Activated CD4-positive, alpha-beta T cell treated with anti-CD3 and anti-CD28 coated beads, Interleukin-2, amount 50 U/mL, for 24 hours (primary cell): ENCODE measurements at places on chromosomes 16 and 17.

- DNase-seq = no peak
These were observed 162.8 kb downstream of the FOXL1 start for GRCh38 chr16:86740906-86741799.

GRCh38 chr16:17275076-17276009, 195.4 kb downstream of the XYLT1 start:
- DNase-seq = no peak

DNA sequence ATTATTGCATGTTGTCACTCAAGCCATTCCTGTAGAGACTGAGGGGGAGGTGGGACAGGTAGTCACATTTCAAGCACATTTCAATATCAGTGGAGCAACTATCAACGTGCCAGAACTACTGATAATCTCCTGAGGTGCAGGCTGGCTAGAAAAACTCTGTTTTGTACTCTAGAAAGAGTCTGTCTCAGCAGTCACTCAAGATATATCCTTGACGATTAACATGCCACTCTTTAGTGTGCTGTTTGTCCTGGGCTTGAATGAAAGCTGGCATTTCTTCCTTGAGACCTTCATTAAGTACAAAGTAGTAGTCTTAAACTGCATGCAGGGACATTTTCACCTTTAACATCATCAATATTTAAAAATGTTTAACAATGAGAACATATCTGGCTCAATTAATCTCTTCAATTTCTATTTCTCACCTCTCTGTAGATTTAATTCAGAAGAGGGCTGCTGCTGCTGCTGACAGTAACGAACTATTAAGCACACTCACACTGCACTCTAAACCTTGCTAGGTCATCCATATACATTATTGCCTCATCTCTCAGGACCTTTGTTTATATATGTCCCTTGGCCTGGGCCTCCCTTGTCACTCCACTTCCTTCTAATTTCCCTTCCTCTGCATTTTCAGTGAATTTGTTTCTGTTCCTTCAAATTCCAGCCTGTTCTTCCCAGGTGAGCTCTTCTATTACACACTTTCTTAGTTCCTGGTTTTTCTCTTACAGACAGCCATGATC, 412.0 kb downstream of the HAPSTR1 start:
- DNase-seq = no peak

- no peak for DNase-seq
These were observed 97.7 kb downstream of the RPGRIP1L start for GRCh38 chr16:53605831-53606400.

DNA sequence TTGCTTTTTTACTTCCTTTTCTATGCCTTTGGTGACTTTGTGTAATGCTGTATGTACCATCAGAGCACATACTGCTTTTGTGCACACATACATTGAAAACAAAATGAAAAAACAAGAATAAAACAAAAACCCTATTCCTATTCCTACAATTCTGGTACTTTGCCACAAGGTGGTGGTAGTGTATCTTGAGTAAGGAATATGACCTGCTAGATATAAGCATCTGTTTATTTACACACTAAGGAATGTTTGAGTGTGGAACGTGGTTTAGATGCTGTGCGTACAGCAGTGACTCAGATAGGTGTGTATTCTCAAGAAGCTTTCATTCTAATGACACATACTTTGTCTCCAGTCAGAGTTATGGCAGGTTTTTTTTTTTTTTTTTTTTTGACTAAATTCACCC, 606.2 kb downstream of the WWOX start:
- no peak for DNase-seq

GRCh38 chr17:51997723-51998122, 160.8 kb downstream of the CA10 start:
- no peak for DNase-seq

- DNase-seq = no peak
These were observed 191.7 kb downstream of the C16orf95 start for GRCh38 chr16:87125206-87126155.

GRCh38 chr17:40330850-40331470, 22.0 kb downstream of the RARA start:
- DNase-seq = no peak

DNA sequence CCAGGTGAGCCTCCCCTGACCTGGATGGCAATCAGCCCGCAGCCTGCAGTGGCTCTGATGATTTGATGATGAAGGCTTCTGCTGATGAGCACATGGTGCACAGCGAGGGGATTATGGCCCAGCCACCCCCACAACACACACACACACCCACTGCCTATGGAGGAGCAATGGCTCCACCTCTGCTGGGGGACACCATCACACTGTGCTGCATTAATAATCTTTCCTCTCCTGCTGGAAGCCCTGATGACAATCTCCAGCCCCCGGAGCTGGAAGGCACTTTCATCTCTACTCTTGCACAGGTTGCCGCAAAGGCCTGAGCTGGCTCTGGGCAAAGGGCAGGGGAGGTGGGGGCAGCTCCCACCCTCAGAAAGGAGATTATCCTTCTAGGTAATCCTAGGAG, 79.9 kb downstream of the PLXDC1 start:
- DNase-seq = no peak

DNA sequence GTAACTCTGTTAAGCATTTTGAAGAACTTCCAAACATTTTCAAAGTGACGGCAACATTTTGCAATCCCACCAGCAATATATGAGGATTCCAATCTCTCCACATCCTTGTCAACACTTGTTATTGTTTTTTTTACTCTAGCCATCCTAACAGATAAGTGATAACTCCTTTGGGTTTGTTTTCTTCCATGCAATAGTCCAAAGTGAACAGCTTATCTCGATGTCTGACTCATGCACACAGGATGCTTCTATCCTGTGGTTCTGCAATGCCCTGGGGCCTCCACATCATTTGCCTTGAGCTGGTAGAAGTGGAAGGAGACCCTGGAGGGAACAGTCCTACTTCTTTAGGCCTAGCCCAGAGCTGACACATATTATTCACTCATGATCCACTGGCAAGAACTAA, 13.0 kb downstream of the TLE7 start:
- no peak for DNase-seq

DNA sequence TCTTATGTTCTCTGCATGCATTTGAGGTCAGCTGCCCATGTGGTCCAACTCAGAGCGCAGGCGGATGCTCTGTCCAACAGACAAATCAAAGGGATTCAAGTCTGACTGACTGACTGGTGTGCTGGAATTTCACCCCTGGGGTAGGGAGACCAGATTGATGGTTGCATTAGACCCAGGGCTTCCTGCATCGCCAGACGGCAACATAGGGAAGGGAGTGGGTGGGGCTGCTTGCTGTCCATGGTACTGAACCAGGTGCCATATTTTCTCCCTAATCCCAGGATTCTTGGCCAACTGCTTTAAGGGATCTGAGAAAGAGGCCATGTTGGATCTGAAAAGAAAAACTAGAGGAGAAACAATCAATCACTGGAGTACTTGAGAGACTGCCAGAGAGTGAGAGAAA, 332.0 kb downstream of the XYLT1 start:
- no peak for DNase-seq

- no peak for DNase-seq
These were observed 20.3 kb downstream of the HSD11B2 start for GRCh38 chr16:67451061-67451703.

DNA sequence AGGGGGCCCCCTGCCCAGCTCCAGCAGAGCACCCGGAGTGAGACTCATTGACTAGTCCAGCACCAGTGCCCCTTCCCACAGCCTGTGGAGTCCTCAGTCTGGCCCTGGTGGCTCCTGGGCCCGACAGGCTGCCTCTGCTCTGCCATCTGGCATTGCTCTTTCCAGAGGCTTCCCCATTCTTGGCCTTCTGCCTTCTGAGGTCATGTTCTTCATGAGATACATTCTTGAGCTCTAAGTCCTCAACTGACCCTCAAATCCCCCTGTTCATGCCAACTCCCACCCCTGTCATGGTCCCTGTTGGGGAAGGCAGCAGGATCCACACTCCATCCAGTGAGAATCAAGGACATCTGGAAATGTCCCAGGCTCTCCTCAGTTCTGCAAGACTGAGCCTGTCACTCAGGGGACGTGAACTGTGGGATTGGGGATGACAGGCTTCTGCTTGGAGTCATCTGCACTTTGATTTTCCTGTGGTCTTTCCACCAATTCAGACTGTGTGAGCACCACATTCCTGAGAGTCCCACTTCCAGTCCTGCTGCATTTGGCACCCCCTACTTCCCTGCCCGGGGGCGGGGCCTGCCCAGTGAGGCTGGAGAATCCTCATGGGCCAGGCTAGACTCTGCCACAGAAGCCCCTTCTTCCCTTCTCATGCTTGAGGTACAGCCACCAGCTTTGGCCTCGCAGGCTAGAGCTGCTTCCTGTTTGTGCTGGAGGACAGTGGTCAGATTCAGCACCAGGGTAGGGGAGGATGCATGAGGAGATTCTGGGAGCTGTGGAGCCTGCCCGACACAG, 2.7 kb downstream of the TRPV2 start:
- DNase-seq = no peak

DNA sequence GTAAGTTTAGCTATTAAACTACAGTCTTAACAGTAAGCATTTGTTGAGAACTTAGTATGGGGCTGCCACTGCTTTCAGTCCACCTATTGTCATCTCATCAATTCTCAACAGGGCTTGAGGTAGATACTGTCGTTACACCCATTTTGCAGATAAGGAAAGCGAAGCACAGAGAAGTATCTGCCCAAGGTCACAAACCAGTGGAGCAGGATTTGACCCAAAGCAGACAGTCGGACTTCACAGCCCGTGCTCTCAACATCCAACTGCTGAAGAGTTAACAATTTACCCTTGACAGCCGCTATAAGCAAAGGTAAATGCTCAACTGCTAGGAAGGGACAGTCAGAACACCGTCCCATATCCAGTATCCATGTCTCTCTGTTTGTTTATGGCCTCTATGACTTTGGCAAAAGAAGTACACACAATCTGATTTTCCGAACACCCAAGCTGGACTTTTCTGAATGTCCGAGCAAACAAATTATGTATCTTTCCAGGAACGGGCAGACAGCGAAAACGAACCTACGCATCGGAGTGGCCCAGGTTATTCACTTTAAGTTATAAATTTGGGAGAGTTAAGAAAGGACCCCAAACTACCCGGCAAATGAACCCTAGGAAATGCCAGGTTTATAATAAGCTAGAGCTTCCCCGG, 1.2 kb downstream of the SIAH1 start:
- DNase-seq = no peak

- no peak for DNase-seq
These were observed 148.5 kb upstream of the GSE1 start for GRCh38 chr16:85464383-85465305.

GRCh38 chr17:35129154-35129972, 7.9 kb downstream of the FNDC8 start:
- no peak for DNase-seq

DNA sequence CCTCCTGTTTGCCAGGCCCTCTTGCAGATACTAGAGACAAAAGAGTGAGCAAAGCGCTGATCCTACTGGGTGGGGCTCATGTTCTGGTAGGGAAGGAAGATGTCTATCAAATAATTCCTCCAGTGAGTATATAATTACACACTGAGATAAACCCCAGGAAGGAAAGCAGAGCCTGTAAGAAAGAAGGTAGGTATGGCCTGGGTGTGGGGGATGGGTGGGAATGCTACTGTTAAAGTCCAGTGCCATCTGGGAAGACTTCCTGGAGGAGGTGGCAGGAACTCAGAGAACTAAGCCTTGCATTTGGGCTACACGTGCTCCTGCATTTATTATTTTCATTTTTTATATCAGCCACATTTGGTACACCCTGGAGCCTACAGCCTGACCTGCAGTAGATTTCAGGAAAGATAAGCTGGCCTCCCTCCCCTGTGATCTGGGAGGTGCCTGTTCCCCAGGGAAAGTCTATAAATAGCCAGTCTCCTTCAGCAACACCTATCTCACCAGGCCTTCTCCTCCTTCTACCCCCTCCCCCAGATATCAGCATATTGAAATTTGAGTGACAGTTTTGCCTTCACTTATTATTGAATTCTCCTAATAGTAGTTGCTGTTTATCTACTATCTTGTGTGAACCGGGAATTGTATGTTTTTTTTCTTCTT, 11.5 kb downstream of the ATP2C2 start:
- DNase-seq = no peak

GRCh38 chr17:75619506-75620431, 13.5 kb upstream of the SMIM5 start:
- DNase-seq = no peak

- DNase-seq = no peak
These were observed 52.1 kb downstream of the COPRS start for GRCh38 chr17:31806921-31807320.

- DNase-seq = no peak
These were observed 120.6 kb upstream of the CACNG5 start for GRCh38 chr17:66714046-66715023.

DNA sequence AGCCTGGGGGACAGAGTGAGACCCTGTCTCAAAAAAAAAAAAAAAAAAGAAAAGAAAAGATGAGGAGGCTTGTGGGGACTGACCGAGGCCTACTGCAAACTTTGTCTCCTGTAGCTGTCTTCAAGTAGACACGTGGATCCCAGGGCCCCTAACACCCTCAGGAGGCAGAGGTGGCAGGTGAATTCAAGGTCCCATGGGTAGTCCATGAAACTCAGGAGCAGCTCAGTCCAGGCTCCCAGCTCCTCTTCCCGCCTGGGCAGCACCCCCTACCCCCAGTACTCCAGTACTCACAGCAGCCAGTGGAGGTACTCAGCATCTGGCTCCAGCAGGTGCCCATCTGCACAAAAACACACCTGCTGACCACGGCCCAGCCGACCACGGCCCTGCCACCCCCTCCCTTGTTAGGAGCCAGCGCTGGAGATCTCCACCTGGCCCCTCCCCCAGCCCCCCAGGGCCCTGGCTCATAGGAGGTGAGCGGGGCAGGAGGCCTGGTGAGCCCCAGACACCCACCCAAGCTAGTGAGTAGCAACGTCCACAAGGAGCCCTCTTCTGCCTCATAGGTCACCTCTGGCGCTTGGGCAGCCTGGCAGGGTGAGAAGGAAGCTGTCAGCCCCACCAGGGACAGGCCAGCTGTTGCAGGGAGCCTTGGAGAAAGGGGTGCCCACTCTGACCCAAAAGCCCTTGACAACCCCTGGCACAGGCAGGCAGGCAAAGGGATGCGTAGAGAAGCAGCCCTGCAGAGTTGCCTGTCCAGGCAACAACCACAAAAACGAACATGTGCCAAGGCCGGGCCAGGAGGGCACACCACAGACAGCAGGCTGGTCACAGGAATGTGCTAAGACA, 3.8 kb downstream of the MRPL38 start:
- DNase-seq = no peak
